GDM1 (cell line): ENCODE measurements at places on chromosomes 1 and 21.

DNA sequence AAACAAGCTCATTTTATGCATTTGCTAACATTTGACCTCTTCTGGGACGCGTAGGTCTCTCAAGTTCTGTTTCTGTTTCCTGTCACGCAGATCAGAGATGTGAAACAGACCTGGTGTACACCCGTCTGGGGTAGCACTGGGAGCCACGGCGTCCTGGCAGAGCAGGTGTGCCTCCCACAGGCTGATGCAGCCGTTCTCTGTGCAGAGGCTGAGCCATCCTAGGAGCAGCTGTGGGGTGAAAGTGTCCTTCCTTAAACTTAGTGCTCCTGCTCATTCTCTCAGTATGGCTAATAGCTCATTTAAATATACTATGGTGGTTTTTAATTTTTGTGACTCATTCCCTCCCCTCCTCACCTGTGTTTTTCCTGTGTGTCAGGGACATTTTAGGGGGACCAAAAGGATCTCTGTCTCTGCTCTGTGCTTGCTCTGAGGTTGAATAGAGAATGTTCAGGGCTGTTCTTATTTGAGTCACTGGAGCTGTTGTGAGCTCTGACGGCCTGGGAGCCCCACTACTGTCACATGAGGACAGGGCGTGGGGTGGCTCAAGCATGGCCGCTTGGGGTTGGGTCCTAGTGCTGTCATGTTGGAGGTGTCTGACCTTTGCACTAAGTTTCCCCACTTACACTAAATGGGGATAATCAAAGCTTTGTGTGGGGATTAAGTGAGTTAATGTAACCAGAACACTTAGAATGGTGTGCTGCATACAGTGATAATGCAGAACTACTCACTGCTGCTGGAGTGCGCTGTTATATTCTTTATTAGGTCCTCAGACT is 43.0 kb downstream of the GALNT2 start:
- DNase-seq = no peak

- DNase-seq = no peak
Measured at GRCh38 chr1:28860332-28861073, 48.5 kb downstream of the OPRD1 start.

GRCh38 chr21:42098957-42099505 is 27.9 kb downstream of the UMODL1 start:
- DNase-seq = no peak

- DNase-seq = no peak
Measured at GRCh38 chr21:40130476-40130875, 263.2 kb downstream of the PCP4 start.

GRCh38 chr1:60488847-60489246 is 415.3 kb upstream of the C1orf87 start:
- DNase-seq = no peak

DNA sequence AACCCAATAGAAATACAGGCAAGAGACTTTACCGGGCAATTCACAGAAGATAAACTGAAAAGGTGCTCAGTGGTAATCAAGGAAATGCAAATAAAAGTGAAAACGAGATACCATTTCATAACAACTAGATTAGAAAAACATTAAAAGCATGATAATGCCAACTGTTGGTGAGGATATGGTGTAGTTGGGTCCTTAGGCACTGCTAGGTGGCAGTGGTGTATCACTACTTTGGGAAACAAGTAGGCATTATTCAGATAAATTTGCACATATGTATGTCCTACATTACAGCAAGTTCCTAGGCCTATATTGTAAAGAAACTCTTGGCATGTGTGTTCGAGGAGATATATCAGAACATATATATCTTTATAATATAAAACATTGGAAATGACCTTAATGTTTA is 31.0 kb downstream of the AZIN2 start:
- no peak for DNase-seq

- no peak for DNase-seq
Measured at GRCh38 chr21:30044447-30045064, 104.8 kb upstream of the GRIK1 start.

- DNase-seq = no peak
Measured at GRCh38 chr1:219085082-219085481, 88.6 kb upstream of the LYPLAL1 start.

DNA sequence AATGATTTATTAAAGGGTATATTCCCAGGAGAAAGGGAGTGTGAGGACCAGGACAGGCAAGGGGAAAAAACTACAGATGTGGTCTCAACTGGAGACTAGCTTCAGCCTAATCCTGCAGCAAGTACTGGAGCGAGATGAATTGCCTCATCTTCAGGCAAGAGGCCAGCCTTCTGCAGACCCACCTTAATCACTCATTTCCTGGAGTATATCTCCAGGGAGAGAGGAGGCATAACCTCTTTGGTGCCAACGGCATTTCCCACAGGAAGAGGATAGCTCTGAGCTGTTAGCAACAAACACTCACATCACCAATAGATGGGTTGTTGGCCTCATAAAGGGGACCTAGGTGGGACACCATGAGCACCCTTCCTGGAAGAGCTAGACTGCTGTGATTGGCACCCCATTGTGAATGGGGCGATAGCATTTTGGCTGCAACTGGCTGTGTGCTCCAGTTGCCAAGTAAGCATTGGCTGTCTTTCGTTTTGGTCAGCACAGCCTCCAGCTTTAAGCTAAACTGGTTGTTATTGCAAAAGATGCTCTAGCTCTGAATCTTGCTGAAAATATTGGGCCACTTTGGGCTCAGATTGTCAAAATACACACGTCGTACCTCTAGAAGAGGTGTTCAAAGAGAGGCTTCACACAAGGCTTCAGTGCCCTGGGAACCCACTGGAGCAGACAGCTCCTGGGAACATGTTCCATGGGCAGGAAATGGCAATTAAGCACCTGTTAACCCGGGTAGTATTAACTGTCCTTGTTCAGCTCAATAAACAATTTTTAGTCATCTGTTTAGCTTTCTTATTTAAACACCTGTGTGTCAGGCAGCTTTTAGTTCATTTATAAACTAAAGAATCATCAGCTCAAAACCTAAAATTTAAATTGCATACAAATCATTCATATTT is 314.8 kb upstream of the C1orf87 start:
- no peak for DNase-seq

GRCh38 chr1:234970401-234970730 is 158.3 kb downstream of the TOMM20 start:
- DNase-seq = no peak

GRCh38 chr1:45116820-45117219 is 89.6 kb downstream of the ZSWIM5 start:
- DNase-seq = no peak

- no peak for DNase-seq
Measured at GRCh38 chr1:89548122-89548857, 23.7 kb downstream of the LRRC8B start.

- DNase-seq = no peak
Measured at GRCh38 chr1:218112862-218113261, 172.2 kb upstream of the RRP15 start.

- no peak for DNase-seq
Measured at GRCh38 chr1:97805093-97805492, 115.7 kb downstream of the DPYD start.

- DNase-seq = no peak
Measured at GRCh38 chr1:187053876-187054275, 225.1 kb downstream of the PLA2G4A start.
